GM20000 (cell line): ENCODE measurements at places on chromosomes 6 and 20.
A peak's percentile ranks its signal among the peaks of the same experiment; 100 is the strongest.

DNA sequence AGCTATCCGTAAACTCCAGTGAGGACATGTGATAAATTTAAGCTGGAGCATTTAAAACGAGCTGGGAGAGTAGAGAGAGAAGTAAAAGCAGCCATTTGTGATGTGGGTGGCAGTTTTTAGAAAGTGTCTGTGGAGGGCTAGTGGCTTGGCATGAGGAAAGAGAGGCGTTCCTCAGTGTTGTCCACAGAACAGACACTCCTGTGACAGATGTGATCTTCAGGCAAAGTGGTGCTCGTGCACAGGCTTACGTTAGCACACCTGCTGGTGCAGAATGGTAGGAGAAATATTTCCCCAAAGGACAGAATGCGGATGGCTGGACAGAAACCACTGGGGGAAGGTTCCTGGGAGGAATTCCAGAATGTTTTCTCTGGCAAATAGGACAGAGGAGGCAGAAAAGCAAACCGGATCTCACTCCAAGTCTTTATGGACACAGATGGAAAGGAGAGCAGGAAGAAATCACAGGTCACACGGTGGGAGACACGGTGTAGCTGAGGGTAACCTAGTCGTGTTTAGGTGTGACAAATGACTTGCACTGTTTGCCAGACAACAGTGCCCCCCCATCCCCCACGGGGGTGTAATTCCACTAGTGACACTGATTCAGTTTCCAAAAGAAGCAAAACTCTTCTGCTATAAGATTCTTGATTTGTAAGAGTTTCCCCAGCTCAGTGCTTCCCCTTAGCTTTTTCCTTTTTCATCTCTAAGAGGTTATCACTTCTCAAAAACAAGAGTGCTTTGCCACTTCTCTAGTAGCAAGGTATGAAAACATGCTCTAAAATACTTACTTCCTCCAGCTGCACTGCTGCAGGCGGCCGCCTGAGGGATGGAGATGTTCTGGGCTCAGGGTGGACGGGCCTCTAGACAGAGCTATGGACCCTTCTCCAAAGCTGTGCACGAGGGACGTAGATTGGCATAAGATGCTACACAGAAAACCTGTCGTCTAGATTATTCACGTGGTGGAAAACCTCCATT is 293.2 kb downstream of the QKI start:
- peak; percentile 57 for DNase-seq

GRCh38 chr20:35619196-35620095 is 3.8 kb downstream of the SPAG4 start:
- DNase-seq: peak; percentile 78

DNA sequence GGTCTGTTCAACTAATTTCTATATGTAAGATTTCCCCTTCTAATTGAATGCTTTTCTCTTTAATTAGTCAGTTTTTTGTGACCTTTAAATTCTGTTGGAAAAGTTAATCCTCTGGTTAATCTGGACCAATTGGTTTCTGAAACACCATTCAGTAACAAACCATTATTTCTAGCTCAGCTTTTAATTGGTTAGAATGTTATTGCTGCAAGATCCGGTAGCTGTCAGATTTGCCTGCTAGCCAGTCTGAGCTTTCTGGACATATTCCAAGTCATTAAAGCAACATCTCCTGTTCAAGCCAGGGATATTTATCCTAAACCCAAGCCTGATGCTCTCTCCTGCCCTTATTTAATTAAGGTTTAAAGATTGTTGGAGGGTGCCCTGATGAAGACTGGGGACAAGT is 55.1 kb upstream of the FBXL4 start:
- no peak for DNase-seq

DNA sequence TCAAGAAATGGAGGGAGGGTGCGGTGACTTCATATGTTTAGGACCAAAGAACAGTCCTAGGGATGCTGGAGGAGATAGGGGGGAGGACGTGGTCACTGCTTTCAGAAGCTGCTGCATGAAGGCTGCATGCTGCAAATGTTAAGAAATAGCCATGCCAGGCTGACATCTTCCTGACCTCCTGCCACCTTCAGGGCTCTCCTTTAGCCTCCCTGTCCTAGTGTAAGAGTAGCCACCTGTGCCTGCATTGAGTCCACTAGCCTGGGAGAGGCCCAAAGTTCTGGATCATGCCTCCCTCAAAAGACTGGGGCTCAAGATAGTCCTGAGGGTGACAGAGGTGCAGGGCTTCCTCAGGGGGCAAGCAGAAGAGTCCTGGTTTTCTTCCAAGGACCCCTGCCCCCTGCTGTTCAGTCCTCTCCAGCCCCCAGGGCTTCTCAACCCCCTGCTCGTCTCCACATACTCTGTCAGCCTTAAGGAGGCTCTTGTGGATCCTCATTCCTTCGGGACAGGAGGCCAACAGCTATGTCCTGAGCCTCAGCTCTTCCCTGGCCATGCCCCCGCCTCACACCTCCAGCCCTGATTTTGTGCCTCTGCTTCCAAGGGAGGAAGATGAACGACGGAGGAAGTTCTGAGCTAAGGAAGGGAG is 96.3 kb downstream of the MRPL14 start:
- no peak for DNase-seq

DNA sequence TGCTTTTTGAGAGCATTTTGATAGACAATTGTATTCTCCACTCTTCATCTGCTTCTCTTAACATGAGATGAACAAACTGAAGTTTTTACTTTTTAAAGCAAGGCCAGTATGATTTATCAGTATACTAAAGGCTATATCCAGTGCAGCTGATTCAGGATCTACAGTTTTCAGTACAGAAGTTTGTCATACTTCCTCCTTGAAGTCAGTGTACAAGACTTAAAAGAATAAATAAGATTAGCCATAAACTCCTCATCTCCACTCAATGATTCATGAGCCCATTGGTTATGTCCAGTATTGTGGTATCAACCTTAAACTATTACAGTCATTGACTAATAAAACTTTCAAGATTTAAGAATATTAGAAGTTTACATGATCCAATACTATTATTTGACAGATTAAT is 374.8 kb upstream of the EPHA7 start:
- no peak for DNase-seq

- DNase-seq: no peak
Measured at GRCh38 chr6:45613656-45614055, 235.9 kb upstream of the SUPT3H start.

DNA sequence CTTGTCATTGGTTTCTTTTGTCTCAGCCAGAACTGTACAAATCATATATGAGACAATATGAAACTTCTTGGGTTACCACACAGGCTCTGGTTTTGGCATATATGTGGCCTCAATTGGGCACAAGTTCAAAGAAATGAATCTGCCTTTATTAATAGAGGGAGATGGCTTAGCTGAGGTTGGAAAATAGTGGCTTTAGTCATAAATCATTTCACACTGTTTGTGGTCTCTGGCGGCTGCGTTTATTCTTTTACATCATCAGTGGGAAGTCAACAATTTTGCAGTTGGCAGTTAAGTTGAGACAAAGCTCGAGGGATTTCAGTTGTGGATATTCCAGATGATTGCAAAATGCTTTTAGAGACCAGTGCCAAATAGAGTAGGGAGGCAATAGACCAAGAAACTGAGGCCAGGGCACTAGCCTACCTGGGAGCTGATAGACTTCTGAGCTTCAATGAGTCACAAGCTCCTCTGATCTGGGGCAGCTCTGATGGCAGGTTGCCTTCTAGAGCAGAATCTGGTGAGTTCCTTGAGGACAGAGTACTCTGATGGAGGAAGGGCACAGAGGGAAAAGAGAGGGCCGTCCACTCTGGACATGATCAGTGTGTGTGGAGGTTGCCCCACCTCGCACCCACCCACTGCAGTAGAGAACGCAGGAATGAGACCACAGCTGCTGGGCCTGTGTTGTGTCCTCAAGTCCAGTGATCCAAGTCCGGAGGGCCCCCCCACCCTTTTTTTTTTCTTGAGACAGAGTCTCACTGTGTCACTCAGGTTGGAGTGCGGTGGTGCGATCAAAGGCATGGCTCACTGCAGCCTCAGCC is 73.5 kb downstream of the ARMC2 start:
- DNase-seq: no peak

DNA sequence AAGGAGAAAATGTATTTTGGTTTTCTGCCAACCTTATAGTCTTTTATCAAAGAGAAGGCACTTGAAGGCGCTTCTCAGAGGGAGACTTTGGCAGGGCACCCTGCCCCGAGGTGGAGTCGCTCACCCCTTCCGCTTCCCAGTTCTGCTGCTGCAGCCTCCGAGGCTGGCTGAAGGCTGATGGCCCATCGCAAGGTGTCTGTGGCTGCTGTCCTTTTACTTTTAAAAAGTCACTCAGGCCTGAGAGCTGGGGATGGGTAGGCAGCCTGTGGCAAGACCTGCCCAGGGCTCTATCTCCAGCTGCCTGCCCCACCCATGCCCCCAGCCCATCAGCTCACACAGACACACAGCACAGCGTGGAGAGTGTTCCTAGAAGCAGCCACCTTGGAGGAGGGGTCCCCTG is 206.6 kb upstream of the CST7 start:
- no peak for DNase-seq

DNA sequence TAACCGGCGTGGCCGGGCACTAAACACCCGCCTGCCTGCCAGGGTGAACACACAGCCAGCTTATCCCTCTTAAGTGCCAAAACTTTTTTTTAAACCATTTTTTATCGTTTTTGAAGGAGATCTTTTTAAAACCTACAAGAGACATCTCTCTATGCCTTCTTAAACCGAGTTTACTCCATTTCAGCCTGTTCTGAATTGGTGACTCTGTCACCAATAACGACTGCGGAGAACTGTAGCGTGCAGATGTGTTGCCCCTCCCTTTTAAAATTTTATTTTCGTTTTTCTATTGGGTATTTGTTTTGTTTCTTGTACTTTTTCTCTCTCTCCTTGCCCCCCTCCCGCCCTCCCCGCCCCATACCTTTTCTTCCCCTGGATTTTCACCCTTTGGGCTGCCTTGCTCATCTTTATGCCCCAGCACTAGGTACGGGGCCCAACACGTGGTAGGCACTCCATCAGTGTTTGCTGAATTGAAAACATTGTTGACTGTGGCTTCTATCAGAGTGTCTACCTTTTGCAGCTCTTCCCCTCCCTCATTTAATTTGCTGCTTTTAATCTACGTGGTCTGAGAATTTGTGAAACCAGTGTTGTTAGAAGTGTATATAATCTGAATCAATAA is 1.5 kb downstream of the ZCCHC3 start:
- DNase-seq: no peak

DNA sequence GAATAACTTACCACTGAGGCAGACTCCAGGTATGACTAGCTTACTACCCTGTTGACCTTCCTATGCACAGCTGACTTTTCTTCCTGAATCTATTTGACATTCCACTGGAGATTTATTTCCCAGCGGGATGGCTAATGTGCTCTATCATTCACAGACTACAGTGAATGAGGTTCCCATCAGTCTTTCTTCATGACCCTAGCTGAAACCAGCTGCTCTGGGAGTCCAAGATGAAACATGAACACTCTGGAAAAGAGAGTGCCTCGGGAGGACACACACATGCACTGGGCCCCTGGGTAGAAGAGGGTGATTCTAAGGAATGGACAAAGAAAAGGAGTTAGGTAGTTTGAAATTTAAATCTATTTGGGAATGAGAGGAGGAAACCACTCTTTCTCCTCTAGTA is 82.6 kb upstream of the DST start:
- no peak for DNase-seq

DNA sequence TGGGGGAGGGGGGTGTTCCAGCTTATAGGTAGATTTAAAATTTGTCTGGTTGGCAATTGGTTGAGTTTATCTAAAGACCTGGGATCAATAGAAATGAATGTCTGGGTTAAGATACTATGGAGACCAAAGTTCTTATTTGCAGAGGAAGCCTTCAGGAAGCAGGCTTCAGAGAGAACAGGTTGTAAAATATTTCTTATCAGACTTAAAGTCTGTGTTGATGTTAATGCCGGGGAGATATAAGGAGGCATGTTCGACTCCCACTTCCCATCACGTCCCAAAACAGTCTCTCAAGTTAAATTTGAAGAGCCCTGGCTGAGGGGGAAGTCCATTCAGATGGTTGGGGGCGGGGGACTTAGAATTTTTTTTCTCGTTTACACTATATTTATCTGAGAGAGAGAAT is 12.3 kb upstream of the BLCAP start:
- no peak for DNase-seq

DNA sequence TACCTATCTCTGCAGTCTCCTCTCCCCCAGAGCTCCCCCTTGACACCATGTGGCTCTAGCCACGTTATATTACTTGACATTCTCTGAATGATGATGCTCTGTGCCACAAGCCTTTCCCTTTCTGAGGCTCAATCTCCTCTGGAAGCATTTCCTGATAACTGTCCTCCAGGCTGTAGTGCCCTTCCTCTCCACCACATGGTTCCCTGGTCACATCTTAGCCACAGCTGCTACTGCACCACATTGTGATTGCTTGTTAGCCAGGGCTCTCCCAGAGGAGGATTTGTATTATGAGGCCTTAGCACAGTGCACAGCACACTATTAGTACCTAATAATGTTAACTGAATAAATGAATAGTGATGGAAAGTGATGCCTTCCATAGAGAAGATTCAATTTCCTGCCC is 63.9 kb upstream of the RCAN2 start:
- DNase-seq: no peak

DNA sequence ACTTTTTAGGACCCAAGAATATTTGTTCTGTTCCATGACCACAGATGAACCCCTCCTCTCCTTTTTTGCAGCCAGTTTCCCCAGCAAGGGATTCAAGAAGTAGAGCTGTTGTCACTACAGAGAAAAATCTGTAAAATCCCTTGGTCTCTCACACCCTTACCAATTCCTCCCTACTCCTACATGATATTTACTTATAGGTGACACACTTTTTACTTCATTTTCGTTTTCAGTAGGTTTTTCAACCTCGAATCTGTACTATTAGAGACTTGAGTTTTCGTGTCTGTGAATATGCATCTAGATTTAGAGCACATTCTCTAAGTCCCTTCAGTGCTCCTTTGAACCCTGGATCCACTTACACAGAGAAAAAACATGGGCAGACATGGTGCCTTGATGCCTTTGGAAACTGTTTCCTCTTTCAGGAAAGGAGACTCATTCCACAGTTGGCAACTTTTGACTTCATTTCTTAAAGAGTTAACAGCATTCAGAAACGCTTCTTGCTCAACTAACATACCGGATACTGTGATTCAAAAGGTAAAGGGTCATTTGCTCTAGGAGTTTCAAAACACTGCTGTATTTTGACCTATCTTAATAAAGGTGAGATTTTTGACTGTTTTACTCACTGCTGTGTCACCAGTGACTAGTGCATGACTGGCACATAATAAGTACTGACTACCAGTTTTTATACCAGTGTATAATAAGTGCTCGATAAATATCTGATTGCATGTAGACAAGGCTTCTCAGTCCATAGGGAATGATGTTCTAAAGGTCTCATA is 50.6 kb downstream of the LAMA4 start:
- DNase-seq: no peak

- no peak for DNase-seq
Measured at GRCh38 chr20:61134296-61135030, 117.6 kb upstream of the CDH4 start.

- DNase-seq: no peak
Measured at GRCh38 chr6:82015526-82015925, 232.0 kb downstream of the IBTK start.

- DNase-seq: no peak
Measured at GRCh38 chr6:138682704-138683527, 90.7 kb upstream of the CCDC28A start.

DNA sequence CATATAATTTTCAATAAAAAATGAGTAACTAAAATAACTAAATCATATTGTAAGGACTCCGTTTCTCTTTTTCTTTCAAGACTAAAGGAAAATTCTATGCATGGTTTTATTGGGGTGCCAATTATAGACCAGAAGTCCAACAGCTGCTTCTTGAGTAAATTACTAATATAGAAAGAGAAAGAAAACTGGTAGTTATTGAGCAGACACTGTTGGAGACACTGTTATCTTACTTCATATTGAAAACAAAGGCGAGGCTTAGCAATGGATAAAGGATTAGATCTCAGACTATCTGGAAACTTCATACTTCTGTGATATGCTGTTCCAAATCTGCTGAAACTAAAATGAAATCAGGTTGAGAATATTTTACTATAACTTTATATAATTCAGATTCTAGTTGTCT is 169.6 kb upstream of the EYS start:
- DNase-seq: no peak
